ENCODE measurements at places on chromosomes 2 and 18.

GRCh38 chr2:96877631-96878092 lies 7.8 kb upstream of the SEMA4C start:
- DNase-seq, result no peak

- no peak for DNase-seq
Observed at GRCh38 chr2:6214471-6214870, 522.3 kb downstream of the SOX11 start.

- no peak for DNase-seq
Observed at GRCh38 chr2:23380562-23381065, 4.4 kb upstream of the KLHL29 start.

GRCh38 chr2:29113891-29114321 lies 1.3 kb upstream of the CLIP4 start:
- peak; percentile 34 for DNase-seq

DNA sequence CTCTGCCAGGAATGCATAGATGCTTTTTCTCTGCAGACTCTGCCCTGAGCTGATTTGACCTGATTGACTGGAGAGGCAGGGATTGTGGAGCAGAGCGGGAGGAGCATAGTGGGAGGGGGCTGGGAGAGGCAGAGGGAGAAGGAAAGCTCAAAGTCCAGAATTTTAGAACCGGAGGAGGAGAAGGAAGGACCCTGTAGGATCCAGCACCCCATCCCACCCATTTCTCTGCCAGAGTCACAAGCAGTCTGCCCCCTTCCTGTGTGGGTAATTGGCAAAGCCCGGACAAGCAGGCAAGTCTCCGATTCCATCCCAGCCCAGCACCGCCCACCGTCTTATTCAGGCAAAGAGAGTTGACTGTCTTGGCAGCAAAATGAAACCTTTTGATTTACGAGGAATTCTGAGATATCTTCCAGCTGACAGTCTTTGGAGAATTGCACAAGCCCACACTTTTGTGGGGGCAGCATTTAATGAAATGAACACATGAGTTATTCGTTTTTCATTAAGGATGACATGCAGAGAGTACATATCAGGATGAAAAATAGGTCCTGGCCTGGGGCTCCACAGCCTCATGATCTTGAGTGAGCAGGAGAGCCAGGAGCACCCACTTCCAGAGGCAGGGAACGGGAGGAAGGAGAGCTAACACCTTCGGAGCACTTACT lies 103.1 kb downstream of the MCFD2 start:
- no peak for DNase-seq

- no peak for DNase-seq
Observed at GRCh38 chr2:66839551-66840320, 404.8 kb downstream of the MEIS1 start.

DNA sequence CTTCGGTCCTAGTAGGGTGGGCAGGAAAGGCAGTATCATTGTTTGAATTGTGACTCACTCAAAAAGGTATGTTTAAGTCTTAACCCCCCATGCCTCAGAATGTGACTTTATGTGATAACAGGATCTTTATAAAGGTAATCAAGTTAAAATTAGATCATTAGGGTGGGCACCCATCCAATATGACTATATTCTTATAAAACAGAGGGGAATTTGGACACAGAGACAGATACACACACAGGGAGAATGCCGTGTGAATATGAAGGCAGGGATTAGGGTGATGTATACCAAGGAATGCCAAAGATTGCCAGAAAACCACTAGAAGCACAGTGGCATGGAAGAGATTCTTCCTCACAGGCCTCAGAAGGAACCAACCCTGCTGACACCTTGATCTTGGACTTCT lies 281.8 kb downstream of the CLIP4 start:
- DNase-seq, result no peak

DNA sequence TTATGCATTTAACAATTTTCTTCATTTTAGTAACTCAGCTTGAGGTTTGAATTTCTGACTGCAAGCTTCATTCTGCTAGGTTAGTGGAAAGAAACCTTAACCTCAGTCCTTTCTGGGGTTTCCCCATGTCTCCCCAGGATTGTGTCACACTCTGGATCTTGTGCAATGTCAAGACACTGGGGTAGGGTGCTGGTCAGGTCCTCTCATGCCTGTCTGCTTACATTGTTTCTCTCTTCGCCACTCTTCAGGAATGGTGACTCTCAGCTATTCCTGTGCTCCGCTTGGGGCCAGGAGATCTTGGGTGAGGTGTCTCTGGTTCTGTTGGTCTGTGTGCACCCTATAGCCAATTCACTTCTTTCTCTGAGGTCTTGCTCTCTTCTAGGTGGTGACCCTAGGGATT lies 23.9 kb downstream of the CTLA4 start:
- no peak for DNase-seq

DNA sequence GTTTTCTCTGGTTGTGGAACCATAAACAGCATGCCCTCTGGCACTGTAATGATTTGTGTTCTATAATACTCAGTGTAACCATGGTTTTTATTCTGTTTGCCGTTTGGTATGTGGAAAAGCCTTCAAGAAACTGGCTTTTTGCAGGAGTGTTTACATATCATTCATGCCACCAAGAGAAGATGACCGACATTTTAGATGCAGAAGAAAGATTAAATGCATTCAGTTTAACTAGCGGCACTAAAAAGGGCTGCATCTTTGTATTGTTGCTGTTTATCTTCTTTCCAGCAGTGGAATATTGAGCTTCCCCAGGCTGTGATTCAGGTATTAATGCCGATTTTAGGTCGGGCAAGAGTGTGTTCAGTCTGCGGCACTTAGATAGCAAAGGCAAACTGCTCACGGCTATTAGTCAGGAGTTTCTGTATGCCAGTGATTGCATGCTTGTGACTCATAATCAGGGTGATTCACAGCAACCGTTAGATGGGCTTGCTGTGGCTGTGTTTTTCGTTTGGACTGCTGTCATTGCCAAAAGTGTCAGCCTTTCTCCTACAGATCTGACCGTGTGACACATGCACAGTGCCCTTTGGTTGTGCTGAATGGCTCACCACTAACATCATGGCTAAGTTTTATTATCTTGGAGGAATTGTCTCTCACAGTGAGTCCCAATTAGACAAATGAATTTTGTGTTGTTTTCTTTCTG lies 479.7 kb downstream of the PARD3B start:
- no peak for DNase-seq

- DNase-seq, result no peak
Observed at GRCh38 chr2:8514796-8515758, 166.8 kb upstream of the ID2 start.

GRCh38 chr2:240998995-240999791 lies 775 bp downstream of the SNED1 start:
- DNase-seq, result no peak

DNA sequence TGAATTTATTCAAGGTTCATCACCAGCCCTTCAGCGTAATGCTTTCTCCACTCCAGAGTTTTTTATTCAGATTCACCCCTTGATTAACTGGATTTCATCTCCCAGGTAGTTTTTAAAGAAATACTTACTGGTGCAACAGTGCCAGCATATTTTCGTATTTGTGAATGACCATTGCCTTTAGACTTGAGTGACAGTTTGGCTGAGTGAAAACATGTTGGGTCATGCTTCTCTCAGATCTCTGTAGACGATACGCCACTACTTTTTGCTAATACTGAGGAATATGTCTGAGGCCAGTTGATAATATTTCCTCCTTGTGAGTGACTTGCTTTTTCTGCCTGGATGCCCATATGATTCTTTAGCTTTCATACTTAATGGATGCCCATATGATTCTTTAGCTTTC lies 51.5 kb downstream of the CYP26B1 start:
- no peak for DNase-seq

DNA sequence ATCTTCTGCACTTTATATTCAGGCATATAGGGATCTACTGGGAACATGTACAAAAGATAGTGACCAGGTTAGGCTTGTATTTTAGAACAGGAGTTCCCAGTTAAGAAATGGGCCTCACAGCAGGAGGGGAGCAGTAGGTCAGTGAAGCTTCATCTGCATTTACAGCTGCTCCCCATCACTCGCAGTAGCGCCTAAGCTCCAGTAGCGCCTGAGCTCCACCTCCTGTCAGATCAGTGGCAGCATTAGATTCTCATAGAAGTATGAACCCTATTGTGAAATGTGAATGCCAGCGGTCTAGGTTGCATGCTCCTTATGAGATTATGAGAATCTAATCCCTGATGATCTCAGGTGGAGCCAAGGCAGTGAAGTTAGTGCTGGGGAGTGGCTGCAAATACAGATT lies 224.4 kb upstream of the CYRIA start:
- no peak for DNase-seq

GRCh38 chr2:163541943-163542342 lies 193.9 kb downstream of the FIGN start:
- DNase-seq, result no peak

DNA sequence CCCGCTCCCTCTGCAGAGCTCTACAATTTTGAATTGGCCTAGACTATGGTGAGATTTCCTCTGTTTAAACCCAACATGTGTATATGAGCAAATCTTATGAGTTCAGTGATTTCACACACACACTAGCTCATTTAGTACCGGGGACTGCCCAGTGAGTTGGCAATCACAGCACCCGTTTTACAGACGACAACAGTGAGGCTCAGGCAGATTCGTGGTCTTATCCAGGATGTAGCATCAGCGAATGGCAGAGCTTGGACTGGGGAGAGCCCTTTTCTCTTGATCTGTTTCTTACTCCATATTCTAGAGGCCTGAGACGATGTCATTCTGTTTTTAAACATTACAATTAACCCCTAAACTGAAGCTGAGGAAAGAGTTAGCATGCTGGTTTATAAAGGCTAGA lies 419.9 kb downstream of the NBAS start:
- DNase-seq, result no peak

GRCh38 chr2:65371074-65371434 lies 61.3 kb downstream of the SPRED2 start:
- no peak for DNase-seq

DNA sequence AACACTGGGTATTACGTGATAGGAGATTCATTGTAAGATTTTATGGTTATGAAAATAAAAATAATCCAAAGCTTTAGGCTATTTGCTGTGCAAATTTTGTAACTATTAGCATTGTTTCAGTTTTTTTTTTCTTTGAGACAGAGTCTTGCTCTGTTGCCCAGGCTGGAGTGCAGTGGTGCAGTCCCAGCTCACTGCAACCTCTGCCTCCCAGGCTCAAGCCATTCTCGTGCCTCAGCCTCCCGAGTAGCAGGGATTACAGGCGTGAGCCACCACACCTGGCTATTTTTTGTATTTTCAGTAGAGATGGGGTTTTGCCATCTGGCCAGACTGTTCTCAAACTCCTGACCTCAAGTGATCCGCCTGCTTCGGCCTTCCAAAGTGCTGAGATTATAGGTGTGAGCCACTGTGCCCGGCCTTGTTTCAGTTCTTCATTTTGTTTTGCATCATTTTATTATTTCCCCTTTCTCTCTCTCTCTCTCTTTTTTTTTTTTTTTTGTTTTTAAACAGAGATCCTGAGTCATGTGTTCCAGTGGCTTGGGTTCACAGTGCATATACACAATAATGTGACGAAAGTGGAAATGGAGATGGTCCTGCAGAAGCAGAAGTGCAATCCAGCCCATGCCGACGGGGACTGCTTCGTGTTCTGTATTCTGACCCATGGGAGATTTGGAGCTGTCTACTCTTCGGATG lies 25.8 kb downstream of the CASP10 start:
- DNase-seq, result no peak

DNA sequence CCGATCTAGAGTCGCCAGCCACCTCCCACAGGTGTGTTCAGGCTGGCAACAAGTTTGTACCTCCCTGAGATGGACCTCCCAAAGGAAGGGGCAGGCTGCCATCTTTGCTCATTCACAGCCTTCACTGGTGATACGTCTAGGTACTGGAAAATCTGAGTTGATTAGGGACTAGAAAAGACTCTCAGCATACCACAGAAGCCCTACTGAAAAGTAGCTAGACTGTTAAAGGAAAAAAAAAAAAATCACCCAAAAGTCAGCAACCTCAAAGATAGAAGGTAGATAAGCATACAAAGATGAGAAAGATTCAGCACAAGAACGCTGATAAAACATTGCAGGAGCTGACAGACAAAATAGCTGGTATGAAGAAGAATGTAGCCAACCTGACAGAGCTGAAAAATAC lies 128.6 kb upstream of the WDR75 start:
- DNase-seq, result no peak

- no peak for DNase-seq
Observed at GRCh38 chr2:205857520-205858237, 175.4 kb downstream of the NRP2 start.

DNA sequence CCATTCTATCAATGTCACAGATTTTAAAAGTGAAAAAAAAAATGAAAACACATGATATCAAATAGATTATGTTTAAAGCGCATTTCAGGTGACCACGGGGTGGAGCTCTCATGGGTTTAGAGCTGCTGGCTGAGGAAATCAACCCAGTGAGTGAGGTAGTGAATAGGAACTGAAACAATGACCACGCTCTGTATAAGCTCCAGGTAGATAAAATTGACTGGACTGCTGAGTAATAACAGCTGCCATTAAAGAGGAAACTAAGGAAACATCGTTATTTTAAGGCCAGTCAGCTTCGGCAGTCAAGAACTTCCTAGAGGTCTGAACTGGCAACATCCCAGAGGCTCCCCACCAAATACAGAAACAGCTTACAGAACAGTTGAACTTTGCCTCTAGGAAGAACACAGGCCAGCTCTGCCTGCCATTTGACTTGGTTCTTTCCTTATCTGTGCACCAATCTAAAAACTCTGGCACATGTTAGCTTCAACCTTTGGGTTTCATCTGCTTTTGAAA lies 185.9 kb downstream of the PDE1A start:
- peak; percentile 60 for DNase-seq

DNA sequence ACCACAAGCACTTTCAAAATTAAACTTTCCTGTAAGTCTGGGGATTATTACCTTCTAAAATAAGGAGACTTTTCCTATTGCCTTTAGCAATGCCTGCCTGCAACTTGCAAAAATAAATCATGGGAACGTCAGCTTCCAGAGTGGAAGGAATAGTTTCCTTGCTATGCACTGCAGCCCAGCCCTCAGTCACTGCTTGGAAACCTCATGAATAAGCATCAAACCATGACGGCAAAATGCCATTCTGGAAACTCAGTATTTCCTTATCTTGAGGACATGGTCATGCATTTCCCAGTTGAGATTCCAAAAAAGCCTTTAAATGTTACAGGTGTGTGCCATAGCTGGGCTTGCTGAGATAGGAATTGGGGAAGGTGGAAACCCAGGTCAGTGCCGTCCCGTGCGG lies 84.2 kb upstream of the OTOS start:
- DNase-seq, result no peak

All from SHP77 treated with DMSO at 0.1 percent for 48 hours (cell line).